Activated CD4-positive, alpha-beta T cell treated with anti-CD3 and anti-CD28 coated beads for 36 hours (primary cell): ENCODE measurements at places on chromosomes 2 and 18. TPM values are rescaled to one million over a fixed set of nuclear protein-coding genes. Genes with fewer than 3 reads are reported as not detected.

DNA sequence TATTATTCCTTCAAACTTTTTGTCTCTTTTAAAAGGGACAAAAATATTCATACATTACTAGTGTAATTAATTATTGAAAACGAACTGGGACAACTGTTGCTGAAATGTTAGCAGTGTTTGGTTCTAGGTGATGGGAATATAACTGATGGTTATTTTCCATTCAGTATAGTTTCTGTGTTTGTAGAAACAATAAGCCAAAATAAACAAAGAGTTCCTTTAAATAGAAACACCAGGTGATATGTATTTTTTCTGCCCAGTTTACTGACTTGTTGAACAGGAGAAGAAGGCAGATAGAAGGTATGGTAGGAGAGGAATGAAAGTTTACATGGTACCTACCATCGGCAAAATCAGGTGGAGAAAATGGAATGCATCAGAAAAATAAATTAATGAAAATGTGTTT, 74.2 kb downstream of the LYPD6B start:
- peaks cover 14% of the 10 kb centered on the region for H3K27me3 ChIP-seq
- no peaks in the 10 kb centered on the region for H3K4me1 ChIP-seq
- no peaks in the 10 kb centered on the region for H3K36me3 ChIP-seq
- no peak overlapping the region for H3K4me3 ChIP-seq
- DNase-seq = no peak

- no peaks in the 10 kb centered on the region for H3K27me3 ChIP-seq
- H3K36me3 ChIP-seq = peaks cover 57% of the 10 kb centered on the region
- H3K4me1 ChIP-seq = peaks cover 1% of the 10 kb centered on the region
These were observed 24.2 kb downstream of the WDR75 start for GRCh38 chr2:189465478-189465877.

Gene NEU4
- 0.76 TPM for total RNA-seq

Gene ZNF396
- 0.47 TPM for total RNA-seq

Gene INPP5D
- total RNA-seq = 53.4 TPM

DNA sequence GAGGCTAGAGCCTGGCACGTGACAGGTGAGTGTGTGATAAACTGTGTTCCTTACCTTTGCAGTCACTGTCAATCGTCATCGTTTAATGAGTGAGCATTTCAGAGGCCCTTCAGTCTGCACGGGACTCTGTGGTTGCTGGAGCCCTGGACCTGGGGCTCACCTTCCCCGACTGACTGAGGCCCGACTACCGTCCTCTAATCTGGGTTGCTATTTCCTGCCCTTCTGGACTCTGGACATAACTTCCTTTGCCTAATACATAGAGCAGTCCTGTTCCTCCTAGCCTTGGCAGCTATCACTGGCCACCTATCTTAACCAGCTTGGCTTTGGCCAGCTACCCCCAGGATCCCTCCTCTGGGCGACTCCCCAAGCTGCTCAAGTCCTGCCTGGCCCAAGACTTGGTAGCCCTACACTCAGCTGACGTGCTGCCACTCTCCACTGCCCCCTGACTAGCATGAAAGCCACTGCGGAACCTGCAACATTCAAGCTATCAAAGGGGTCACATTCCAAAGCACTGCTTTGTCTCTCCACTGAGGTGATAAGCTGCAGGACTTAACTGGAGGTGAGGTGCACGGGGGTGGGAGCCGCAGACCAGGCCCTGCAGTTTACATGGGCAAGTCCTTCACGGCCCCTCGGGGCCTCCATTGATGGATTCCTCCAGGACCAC, 11.1 kb upstream of the RAB17 start:
- no peaks in the 10 kb centered on the region for H3K36me3 ChIP-seq
- no peak overlapping the region for H3K27ac ChIP-seq
- H3K27me3 ChIP-seq = no peaks in the 10 kb centered on the region

GRCh38 chr2:47112665-47113435, 42.3 kb downstream of the STPG4 start:
- no peak overlapping the region for H3K27ac ChIP-seq
- no peak for DNase-seq
- H3K4me1 ChIP-seq = no peaks in the 10 kb centered on the region
- no peaks in the 10 kb centered on the region for H3K36me3 ChIP-seq
- H3K27me3 ChIP-seq = peaks cover 2% of the 10 kb centered on the region
- H3K4me3 ChIP-seq = no peak overlapping the region

DNA sequence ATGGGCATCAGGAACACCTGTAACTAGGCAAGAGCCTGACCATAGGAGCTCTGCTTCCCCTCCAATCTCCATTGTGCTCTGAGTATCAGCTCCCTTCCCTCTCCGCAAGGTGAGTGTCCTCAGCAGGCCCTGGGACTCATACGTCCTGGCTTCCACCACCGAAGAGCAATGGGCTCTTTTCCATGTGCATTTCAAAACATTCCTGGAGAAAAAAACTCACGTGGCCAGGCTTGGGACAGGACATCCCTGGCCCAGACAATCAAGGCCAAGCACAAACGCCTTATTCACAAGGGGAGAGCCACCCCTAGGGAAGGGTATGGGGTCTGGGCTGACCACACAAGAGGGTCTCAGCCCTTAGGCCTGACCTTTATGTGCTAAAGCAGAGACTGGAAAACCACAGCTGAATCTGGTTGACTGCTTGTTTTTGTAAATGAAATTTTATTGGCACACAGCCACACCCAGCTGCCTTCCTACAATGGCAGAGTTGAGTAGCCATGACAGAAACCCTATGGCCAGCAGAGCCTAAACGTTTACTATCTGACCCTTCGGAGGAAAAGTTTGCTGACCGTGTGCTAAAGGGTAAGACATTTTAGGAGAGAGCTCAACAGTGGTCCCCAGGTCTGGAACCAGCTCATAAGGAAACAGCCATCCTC, 175.7 kb upstream of the ARL4C start:
- H3K36me3 ChIP-seq = no peaks in the 10 kb centered on the region
- H3K27me3 ChIP-seq = peaks cover 2% of the 10 kb centered on the region
- no peaks in the 10 kb centered on the region for H3K4me1 ChIP-seq

DNA sequence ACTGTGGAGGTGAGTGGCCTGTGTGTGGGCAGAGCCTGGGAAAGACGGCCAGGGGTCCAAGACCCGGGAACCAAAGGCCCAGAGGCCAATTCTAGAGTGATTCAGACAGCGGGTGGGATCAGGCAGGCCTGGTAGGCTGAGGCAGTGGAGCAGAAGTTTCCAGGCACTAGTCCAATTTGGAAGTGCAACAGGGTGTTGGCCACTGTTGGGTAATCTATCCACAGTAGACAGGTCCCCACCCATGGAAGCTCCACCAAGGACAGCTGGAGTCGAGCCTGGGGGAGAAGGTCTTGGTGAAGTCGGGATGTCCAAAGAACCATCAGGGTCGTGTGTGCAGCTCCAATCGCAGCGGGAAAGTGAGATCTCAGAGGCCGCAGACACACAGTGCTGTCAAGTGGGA, 125.8 kb upstream of the COPS8 start:
- H3K36me3 ChIP-seq = no peaks in the 10 kb centered on the region
- DNase-seq = no peak
- H3K4me3 ChIP-seq = no peak overlapping the region

Gene SULT1C4
- not detected for total RNA-seq

Gene CAVIN2
- total RNA-seq = not detected
